LHCN-M2 (cell line): ENCODE measurements at places on chromosomes 7 and 10. TPM values are rescaled to one million over a fixed set of nuclear protein-coding genes. Genes with fewer than 3 reads are reported as not detected.

The COL28A1 gene
- total RNA-seq, result 2.6 and 4.4 TPM in 2 replicates

- no peak for DNase-seq
These were observed 35.5 kb downstream of the CLIP2 start for GRCh38 chr7:74324531-74325209.

The TPK1 gene
- 1.5 and 2.3 TPM in 2 replicates for total RNA-seq

The SMKR1 gene
- 0.46 and 0.71 TPM in 2 replicates for total RNA-seq

- DNase-seq, result no peak
These were observed 105.1 kb downstream of the INPP5A start for GRCh38 chr10:132642732-132643008.

GRCh38 chr7:139981511-139981895, 81.2 kb downstream of the PARP12 start:
- DNase-seq, result no peak

The RASSF4 gene
- 16.9 and 29.5 TPM in 2 replicates for total RNA-seq

- DNase-seq, result no peak
These were observed 15.0 kb upstream of the INSIG1 start for GRCh38 chr7:155282671-155283070.

DNA sequence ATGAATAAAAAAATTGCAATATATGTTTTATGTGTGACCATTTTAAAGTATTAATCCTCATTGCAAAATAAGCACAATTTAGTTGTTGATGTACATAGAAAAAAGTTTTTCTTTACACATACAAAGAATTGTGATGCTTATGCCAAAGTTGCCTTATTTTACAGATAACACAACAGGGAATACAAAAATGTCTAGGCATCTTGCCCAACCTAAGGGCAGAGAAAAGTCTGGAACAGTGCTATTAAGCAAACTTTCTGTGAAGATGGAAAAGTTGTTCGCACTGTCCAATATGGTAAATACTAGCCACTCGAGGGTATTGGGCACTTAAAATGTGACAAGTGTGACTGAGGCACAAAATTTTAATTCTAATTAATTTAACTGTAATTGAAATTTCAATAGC, 190.2 kb upstream of the HGF start:
- no peak for DNase-seq

DNA sequence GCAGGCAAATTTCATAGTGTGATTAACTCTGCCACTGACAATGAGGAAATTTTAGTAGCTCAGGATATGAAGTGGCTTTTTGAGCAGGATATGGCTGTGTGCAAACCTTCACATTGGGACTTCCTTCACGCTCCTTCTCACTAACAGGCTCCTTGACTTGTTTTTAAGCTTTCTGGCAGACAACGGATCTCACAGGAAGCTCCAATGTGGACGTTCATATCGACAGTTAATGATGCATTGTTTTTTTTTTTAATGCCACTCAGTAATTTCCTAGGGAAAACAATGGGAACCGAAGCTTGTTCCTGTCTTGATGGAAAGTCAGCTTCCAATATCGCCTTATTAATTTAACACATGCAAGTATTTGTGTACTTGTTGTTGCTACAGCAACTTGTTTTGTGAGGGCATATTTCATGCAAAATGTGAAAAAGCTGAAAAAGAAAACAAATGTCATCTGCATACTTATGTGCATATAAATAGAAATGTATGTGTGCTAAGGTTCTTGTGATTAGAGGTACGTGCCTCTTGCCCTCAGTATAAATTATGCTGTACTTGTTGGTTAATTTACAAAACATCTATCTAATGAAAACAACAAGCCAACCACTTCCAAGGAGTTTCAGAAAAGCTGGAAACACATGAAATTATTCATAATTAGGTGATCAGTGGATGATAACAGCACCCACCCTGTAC, 84.7 kb downstream of the NRP1 start:
- no peak for DNase-seq

DNA sequence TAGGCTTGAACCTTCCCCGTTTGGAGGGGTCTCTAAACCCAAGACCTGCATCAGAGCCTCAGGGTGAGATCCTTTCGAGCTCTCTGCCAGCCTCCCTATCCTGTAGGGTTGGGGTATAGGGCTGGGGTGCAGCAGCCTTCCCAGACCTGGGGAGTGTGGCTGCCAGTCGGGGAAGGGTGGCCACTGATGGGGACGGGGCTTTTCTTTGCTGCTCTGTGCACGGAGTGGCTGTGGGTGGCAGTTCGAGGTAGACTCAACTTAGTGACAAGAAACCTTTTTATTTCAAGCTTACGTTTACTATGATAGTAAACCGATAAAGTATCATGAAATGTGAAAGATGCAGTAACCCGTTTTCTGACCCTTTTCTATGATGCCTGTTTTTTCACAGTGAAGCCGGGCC, 13.0 kb downstream of the ZNF316 start:
- no peak for DNase-seq

GRCh38 chr7:12715372-12716133, 28.1 kb downstream of the ARL4A start:
- DNase-seq, result peak; percentile 100

GRCh38 chr7:38284553-38284952, 11.1 kb upstream of the TARP start:
- no peak for DNase-seq

DNA sequence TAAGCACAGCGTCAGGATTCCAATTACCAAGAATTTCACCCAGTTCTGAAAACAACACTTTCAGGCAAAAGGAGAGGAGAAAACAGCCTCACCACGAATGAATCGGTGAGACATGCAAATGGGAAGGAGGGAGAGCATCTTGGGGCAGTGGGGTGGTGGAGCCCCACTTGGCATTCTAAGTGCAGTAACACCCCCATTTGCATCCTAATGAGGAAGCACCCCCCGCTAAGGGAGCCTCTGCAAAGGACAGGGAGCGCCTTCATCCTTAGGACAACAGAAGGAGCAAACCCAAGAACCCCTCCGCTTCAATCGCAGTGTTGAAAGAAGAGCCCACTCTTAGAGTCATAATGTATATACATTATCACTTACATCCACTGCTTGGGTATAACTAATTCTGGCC, 46.8 kb downstream of the NRAP start:
- no peak for DNase-seq

GRCh38 chr10:86211691-86212390, 154.8 kb downstream of the GRID1 start:
- DNase-seq, result no peak

DNA sequence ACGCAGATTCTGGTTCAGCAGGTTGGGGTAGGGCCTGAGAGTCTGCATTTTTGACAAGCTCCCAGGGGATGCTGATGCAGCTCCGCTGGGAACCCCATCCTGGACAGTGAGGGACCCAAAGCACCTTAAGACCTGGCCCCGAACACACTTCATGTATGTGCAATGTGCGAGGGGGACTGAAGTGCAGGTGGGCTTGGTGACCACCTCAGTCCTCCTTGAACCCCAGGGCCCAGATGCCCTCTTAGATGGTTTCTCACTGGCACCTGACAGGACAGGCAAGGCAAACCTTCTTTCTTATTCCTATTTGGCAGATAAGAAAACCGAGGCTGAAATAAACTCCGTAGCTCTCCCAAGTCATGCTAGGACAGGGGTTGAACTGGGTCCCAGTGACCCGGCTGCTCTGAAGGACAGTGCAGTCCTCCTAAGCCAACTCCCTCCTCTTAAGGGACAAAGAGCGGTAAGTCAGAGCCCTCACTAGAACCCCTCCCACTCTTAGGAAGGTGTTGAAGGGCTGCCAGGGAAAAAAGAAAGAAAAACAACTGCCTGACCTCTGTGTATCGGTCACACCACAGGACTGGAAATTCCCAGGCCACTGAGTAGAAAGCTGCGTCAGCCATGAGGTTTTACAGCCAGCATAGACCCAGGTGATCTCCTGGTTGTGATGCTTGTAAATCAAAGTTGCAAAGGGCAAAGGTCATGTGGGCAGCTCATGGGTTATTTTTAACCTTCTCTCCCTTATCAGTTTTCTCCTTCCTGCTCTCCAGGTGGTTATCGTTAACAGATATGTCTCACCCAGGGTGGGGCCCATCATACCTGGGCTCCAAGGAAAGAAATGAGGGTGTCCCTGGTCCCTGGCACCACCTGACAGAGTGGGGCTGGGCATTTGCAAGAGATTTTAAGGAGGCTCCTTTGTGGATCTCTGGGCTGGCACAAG, 90.9 kb upstream of the SMNDC1 start:
- DNase-seq, result peak; percentile 89

- no peak for DNase-seq
These were observed 56.2 kb downstream of the ARMC3 start for GRCh38 chr10:22984066-22984465.

DNA sequence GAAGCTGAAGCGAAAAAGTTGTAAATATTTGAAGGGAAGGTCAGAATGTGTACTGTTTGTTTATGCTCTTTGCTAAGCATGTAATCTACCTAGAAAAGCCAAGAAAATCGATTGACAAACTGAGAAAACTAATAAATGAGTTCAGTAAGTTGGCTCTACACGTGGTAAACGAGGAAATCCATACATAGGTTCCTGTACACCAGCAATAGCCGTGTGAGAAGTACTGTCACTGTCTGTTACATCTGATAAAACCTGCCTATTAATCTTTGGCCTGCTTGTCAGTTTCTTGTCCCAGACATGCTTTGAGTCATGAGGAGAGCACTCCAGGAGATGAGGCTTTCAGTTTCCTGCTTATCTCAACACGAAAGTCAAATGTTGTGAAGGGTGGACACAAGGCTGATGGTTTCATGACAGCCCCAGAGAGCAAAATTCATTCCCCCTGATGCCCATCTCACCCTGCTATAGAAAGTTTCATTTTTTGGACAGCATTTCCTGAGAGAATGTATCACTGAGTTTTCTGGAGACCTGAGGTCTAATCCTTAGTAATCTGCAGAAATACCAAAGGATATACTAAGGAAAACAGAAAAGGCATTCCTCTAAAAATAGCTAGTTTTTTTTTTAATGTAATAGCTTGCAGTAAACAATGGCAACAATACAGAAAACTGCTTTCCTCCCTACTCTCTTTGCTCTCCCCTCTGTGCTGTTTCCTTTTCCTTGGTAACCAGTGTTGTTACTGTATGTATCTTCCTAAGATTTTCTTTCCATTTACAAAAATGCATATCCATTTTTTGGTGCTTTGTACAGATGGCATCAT, 18.8 kb downstream of the BMPR1A start:
- no peak for DNase-seq

The KEL gene
- 0.23 TPM in 1 of 2 replicates, not detected in the other for total RNA-seq

- no peak for DNase-seq
These were observed 113.2 kb downstream of the OR13A1 start for GRCh38 chr10:45202242-45202641.

- DNase-seq, result peak; percentile 6
These were observed 106.1 kb downstream of the PRKCQ start for GRCh38 chr10:6473901-6474370.

The ELOVL3 gene
- total RNA-seq, result 4.9 and 6.4 TPM in 2 replicates

DNA sequence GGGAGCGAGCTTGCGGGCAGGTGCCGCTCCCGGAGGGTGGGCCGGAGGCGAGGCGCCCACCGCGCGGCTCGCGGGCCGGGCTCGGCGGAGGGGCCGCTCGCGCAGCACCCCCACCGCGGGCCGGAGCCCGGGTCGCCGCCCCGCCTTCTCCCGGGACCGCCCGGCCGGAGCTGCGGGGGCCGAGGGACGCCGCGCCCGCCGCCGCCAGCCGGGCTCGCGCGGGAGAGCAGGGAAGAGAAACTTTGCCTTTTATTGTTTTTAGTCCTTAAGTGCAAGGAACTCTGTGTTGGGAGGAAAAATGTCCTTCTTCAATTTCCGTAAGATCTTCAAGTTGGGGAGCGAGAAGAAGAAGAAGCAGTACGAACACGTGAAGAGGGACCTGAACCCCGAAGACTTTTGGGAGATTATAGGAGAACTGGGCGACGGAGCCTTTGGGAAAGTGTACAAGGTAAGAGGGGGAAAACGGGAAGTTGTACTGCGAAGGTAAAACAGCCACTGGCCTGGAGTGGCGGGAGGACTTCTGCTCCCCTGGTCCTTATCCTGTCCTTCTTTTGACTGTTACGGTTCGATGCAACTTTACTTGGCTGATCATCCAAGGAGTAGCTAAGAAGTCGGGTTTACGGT, 620 bp downstream of the SLK start:
- DNase-seq, result peak; percentile 26

- no peak for DNase-seq
These were observed 192.8 kb upstream of the MAGI2 start for GRCh38 chr7:79646278-79646677.

- no peak for DNase-seq
These were observed 193.6 kb upstream of the PFKP start for GRCh38 chr10:2873769-2874168.

DNA sequence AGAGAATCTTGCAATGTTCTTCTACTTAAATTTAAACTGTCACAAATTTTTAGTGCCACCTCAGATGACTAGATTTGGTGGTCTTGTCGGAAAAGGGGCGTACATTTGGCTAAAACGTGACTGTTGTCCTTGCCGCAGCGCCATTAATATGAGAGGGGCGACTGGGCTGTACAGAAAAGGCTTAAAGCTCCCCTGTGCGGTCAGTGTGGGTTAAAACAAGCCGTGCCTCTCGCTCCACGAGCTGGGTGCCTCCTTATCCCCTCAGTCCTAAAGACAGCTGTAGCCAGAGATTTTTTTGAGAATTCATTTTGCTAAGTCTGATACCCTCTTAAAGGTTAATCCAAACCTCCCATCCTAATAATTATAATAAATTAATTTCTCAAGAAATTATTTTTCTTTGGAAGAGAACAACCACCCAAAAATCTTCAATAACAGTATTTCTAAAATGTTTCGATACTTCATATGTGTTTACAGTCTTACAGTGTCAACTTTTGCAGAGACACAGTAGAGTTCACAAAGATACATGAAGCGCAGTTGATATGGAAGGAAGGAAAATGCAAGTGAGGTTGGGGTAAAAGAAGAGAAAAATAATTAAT, 68.6 kb downstream of the C7orf25 start:
- DNase-seq, result peak; percentile 42

- DNase-seq, result peak; percentile 66
These were observed 60.2 kb downstream of the VCL start for GRCh38 chr10:74058071-74058470.

The CELF2 gene
- total RNA-seq, result 59.5 and 68.1 TPM in 2 replicates

- peak; percentile 4 for DNase-seq
These were observed 23.0 kb downstream of the PHYH start for GRCh38 chr10:13276749-13277365.

The SPAM1 gene
- total RNA-seq, result not detected in 2 replicates

GRCh38 chr10:55631071-55631654, 729.9 kb downstream of the ZWINT start:
- no peak for DNase-seq

The PAX4 gene
- not detected in 2 replicates for total RNA-seq

The PNLIP gene
- total RNA-seq, result 0.13 and 0.34 TPM in 2 replicates

GRCh38 chr10:131082991-131083481, 228.5 kb downstream of the TCERG1L start:
- peak; percentile 0 for DNase-seq

The CCDC126 gene
- total RNA-seq, result 8.1 and 12.6 TPM in 2 replicates

DNA sequence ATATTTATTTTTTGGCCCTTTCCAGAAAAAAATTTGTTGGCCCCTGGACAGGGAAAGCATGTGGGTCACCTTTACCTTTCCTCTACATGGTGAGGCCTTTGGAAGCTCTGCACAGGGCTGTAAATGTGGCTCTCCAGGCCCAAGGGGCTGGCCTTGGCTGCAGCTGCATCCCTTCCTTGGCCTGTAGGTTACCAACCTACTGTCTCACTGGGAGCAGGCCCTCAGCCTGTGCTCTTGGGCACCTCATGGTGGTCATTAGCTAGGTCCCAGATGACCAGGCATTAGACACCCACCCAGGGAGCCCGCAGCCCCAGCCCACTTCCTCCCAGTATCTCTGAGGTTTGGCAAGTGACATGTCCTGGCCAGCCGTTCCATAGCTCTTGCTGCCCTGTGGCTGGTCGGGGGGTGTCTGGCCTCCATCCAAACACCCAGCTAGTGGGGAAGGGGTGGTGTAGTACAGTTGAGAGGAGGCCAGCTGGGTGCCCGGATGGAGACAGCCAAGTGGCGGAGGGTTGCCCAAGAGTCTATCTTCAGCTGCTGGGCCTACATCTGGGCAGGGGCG, 7.1 kb upstream of the CPA5 start:
- DNase-seq, result no peak

The SFMBT2 gene
- total RNA-seq, result not detected in 2 replicates

GRCh38 chr7:140334341-140335057, 63.8 kb downstream of the SLC37A3 start:
- no peak for DNase-seq
